ENCODE measurements at places on chromosomes 6 and 20. TPM values are rescaled to one million over a fixed set of nuclear protein-coding genes. Genes with fewer than 3 reads are reported as not detected.
A peak's percentile ranks its signal among the peaks of the same experiment; 100 is the strongest.

The CD83 gene
- 2.0 TPM for total RNA-seq

DNA sequence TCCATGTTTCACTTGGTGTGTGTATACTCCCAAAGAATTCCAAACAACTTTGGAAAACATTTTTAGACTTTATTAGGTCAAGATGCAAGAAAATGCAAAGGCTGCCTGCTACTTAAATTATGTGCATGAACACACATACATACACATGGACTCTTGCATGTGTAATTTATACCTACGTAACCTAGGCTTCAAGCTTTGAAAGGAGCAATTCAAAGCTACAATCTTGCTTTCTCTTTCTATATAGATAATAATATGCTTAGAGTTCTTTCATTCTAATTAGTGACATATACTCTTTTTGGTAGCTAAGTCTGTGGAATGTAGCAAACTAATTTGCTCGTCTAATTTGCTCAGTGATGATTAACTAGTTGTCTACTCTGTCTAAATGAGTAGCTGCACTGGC lies 146.5 kb downstream of the EPHA7 start:
- no peak for DNase-seq

- DNase-seq = peak; percentile 55
Observed at GRCh38 chr6:17705778-17706579, 746 bp downstream of the NUP153 start.

- no peak for DNase-seq
Observed at GRCh38 chr6:127762284-127762683, 138.6 kb downstream of the THEMIS start.

Data from uterus (tissue), 4 donors.